Thoracic aorta (tissue), 2 donors: ENCODE measurements at places on chromosomes 7 and 10.
A peak's percentile ranks its signal among the peaks of the same experiment; 100 is the strongest.

DNA sequence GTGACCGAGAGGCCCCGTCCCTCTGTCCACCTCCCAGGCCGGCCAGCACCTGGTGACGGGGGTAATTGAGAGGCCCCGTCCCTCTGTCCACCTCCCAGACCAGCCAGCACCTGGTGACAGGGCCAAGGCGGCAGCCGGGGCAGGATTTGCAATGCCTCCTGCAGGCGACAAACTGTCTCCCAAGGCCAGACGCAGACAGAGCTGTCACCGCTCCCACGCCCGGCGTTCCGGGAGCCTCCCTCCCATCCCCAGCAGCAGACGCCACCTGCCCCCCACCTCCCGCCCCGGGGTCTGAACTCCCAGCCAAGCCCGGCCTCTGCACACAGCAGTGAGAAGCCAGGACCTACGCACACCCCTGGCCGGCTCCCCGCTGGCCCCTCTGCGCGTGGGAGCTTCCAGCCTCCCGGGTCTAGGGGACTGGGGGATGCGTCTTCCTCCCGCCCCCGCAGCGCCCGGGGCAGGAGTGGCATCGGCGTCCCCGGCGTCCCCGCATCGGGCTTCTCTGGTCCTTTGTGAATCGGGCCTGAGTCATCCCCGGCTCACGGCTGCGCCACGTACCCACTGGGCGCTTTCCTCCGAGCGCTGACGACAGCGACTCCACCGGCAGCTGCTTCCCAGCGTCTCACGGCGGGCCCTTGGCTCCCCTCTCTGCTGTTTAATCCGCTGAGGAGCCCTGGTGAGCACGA, 95.1 kb upstream of the DIP2C start:
- peak; percentile 44 for DNase-seq

- no peak for DNase-seq
Observed at GRCh38 chr7:29883462-29884398, 77.4 kb downstream of the WIPF3 start.

DNA sequence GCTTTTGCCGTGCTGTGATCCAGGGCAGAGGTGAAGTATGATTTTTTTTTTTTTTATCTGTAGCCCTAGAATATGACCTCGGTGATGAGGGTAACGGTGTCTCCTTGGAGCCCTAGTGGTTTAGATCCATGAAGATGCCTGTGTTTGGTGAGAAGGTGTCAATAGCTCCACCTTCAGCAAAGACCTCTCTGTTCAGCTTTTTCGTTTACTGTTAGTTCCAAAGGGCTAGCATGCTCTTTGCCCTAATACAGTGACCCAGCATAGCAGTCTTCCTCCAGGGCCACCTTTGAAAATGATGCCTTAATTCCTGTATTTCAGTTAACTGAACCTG, 746 bp upstream of the MRPS16 start:
- DNase-seq, result no peak

DNA sequence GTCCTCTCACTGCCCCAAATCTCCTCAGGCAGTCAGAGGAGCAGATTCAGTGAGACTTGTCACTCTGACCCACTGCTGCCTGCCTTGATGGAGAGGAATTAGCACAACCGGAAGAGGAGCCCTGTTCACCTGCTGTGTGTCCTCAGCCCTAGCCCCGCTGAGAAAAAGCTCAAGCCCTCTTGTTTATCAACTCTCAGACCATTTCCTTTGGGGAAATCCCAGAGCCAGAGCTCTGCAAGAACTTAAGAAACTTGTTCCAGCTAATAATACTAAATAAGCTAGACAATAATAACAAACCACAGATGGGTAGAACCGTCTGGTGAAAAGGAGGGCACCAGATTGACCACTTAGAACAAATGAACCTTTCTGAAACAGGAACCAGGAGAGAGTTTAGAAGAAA, 37.7 kb upstream of the ITGB1 start:
- no peak for DNase-seq

DNA sequence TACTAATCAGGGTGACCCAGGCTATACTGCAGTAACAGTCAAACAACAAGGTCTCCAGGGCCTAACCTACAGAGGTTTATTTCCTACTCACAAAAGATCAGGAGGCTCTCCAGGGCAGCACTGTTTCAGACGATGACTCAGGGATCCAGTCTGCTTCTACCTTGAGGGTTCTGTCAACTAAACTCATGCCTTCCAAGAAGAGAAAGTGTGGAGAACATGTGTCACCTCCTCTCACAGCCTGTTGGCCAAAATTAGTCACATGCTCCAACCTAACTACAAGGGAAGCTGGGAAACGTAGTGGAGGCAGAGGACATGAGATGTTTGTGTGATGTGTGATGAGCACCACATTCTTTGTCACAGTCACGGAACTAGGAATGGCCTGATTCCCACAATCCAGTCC, 14.7 kb upstream of the INA start:
- no peak for DNase-seq

DNA sequence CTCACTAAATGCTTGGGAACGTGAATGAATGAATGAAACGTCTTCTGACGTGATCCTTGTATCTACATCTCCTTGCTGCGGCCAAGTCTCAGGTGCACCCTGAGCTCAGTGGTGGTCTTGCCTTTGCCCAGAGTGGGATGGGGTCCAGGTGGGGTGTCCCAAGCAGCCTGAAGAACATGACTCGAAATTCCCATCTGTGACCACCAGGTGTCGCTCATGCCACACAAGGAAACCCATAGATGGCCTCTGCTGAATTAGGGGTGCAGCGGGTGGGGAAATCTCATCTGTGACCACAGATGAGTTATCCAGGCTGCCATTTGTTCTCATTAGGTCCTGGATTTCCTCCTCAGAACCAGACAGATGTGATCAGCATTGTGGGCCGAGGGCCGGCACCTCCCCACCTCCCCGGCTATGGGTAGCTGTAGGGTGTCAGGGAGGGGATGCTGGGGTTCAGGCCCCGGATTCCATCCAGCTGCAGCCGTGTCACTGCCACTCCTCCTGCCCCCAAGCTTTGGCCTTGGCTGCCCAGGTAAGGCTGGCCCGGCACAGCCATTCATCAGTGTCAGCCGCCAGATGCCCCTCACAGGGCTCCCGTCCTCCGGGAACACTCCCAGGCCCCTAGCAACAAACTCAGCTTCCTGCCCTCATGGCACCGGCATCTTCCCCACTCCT, 21.0 kb upstream of the GNA12 start:
- no peak for DNase-seq

DNA sequence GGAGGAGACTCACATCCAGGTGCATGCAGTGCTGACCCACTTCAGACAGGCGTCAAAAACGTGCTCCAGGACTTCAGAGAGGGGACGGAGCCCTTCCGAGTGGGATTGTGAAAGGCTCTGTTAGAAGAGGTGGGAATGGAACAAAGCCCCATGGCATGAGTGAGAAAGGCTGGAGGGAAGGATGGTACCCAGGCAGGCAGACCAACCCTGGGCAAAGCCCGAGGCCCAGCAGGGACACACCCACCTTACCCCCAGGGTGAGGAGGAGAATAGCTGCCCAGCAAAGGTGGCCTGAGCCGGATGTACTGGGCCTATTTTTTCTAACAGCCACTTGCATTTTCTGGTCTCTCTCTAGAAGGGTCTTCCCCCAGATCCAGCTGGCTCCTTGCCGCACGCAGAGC, 14.8 kb downstream of the CHAT start:
- no peak for DNase-seq

- no peak for DNase-seq
Observed at GRCh38 chr7:87151729-87152111, 533 bp upstream of the DMTF1 start.

DNA sequence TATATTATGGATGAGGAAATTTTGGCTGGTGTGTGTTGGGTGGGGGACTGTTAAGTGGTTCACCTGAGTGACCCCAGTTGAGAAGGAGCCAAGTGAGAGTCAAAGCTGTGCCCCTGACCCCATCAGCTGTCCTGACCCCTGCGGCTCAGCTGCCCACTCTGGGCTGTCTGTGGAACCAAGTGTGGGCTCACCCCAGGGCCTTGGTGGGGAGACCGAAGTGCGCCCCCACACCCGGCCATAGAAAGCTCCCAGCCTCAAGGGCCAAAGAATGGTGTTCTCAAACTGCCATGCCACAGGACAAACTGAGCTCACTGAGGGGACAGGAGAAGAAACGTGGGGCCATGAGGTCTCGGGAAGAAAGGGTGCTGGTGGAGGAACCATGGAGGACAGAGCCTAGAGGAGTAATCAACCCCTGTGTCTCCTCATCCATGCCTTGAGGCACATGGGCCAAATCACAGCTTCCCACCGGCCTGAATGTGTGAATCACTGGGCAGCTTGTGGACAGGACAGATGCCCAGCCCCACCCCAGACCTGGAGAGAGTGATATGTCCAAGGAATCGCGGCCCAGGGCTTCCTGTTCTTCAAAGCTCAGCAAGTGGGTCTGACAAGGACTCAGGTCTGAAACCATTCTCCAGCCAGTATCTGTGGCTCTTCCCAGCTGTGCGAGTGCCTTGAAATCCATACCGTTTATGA, 86.2 kb upstream of the CACUL1 start:
- no peak for DNase-seq

DNA sequence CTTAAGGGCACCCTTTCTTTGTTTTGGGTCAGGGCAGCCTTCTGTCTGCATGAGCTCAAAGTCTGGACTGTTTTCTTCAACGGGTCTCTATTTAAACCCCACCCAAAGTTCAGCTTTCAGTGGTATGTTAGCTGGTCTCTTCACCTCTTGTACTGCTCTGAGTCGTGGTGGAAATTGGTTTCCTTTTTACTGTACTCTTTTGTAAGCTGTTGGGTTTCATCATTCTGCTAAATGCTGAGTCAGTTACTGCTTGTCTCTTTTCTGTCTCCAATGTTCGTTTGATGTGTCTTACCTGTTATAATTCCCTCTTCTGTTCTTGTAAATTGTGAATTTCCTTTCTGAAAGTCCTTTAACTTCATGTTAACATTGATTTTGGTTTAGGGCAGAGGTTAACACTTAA, 64.1 kb upstream of the MALRD1 start:
- DNase-seq, result no peak

- DNase-seq, result no peak
Observed at GRCh38 chr10:58734116-58734515, 221.4 kb downstream of the BICC1 start.

DNA sequence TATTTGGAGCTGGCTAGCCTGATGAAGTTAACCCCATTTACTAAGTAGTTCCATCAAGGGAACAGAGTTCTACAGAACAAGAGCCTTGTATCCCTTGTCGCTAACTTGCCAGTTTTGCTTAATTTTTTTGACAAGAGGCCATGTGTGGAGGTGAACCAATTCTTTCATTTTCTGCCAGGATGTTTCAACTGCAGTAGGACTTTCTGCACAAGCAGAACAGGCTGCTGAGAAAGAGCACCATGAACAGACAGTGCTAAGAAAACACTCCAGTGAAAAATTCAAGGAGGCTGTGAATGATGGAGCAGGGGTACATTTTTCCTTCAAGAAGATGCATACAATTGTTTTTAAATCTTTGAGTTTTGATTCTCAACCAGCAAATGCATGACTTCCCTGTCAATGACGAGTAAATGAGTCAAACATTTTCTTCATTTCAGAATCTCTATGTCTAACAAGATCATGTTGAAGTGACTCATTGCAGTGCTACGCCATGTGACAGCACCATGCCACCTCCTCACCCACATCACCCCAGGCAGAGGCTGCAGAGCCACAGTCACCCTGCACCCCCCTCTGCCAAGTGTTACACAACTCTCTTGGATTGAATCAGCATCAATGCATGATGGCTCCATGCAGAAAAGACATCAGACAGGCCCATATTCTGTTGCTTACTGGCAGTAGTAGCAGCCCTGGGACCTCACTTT, 193.1 kb downstream of the COBL start:
- no peak for DNase-seq

- no peak for DNase-seq
Observed at GRCh38 chr10:20776384-20777118, 120.6 kb downstream of the NEBL start.

DNA sequence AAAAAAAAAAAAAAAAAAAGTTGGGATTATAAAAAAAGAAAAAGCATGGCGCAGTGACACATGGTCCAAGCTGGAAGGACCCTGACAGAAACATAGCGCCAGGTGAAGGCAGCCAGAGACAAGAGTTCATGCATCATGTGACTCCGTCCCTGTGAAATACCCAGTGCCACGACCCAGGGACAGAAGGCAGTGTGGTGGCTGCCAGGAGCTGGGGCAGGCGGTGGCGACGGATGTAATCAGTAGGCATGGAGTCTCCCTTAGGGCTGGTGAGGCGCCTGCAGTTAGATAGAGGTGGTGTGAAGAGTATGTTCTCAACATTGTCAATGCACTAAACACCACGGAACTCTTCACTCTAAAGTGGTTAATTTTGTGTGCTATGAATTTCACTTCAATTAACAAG, 43.9 kb downstream of the STK32C start:
- DNase-seq, result no peak

GRCh38 chr10:97059006-97059871, 126.5 kb downstream of the SLIT1 start:
- DNase-seq, result no peak

DNA sequence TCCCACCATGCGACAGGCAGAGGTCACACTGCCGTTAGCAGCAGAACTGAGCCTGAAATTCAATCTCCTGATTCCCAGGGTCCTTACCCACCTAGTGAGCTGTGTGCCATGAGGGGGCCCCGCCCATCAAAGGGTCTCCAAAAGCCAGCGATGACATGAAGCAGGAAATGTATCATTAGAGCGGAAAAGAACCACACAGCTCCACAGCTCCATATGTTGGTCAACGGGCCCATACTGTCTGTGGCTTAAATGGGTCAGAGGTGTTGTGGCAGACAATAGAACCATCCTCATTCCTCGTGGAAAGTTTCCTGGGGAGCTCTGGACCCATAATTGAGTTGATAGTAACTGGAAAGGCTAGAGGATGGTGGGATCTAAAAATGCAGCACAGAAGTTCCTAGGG, 68.1 kb upstream of the PODXL start:
- no peak for DNase-seq

GRCh38 chr7:141844256-141844655, 3.0 kb upstream of the PRSS37 start:
- no peak for DNase-seq

- DNase-seq, result no peak
Observed at GRCh38 chr7:101783381-101784181, 33.8 kb upstream of the CUX1 start.

GRCh38 chr10:60767424-60767823, 10.9 kb upstream of the CDK1 start:
- no peak for DNase-seq

GRCh38 chr10:52688899-52689298, 83.7 kb downstream of the MBL2 start:
- DNase-seq, result no peak

GRCh38 chr10:119166564-119166963, 1.1 kb upstream of the SFXN4 start:
- no peak for DNase-seq
